ENCODE measurements at places on chromosomes 16 and 17.

DNA sequence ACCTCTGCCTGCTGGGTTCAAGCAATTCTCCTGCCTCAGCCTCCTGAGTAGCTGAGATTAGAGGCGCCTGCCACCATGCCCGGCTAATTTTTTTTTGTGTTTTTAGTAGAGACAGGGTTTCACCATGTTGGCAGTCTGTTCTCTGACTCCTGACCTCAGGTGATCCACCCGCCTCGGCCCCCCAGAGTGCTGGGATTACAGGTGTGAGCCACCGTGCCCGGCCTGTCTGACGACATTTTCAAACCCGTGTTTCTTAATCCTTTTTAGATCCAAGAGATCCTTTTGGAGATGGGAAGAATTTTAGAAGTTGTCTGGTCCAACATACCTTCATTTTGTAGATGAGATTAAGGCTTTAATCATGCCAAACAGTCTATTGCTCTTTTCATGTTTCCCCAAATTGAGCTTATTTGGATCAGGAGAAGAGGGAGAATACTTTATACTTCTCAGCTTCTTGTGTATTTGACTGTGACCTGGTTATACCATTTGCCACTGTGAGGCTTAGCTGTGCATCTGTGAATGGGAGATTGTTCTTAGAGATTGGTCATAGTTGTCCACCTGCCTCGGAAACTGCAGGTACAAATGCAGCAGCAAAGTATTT, 25.8 kb downstream of the USP10 start:
- DNase-seq, result no peak

DNA sequence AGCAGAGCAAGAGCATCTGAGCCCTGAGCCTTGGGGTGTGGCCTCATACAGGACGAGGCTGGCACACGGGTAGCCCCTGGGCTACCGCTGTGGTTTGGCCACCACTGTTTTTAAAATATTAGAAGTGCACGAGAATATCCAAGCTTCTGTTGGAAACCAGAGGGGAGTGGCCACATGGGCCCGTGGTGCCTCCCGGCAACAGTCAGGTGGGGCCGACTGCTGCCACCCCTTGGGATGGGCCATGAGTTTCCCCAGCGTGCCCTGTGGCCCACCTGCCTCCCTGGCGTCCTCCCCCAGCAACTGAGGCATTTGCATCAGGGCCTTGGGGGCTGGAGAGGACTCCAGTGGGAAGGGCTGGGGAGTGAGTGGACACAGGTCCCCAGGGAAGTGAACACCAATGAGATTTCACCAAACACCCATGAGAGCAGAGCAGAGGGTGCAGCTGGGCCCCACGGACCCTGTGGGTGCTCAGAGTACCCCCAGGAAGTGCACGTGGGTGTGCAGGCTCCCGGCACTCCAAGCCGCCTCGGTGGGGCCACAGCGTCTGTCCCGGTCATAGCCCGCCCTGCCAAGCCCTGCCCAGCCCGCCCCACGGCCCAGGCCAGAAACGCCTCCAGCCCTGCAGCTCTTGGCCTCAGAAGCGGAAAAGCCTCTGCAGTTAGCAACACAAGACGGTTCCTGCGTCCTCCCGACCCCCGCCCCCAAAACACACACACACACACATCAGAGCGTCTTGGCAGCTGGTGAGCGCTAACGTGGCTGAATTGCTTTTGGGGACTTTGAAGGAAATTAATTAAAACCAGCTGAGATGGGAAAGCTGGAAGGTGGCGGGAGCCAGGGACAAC, 22.7 kb downstream of the ZNF469 start:
- DNase-seq, result no peak

DNA sequence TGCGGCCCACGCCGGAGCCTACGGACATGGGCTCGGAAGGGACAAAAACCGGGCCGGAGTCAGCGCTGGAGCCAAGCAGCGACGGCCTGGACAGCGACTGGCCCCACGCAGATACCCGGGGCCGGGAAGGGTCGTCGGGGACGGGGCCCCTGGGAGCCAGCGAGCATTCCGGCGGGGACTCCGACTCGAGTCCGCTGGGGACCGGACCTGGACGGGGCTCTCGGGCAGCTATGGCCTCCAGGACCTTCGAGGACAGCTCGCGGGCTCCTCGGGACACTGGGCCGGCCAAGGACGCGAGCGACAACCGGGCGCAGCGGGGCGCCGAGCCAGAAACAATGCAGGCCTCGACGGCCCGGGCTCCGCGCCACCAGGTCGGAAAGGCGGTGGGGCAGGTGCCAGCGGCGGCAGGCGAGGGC, 1.0 kb downstream of the MYO15B start:
- no peak for DNase-seq

GRCh38 chr17:4764595-4764994, 7.1 kb upstream of the TM4SF5 start:
- DNase-seq, result no peak

GRCh38 chr17:19275457-19276127, 38.4 kb downstream of the EPN2 start:
- no peak for DNase-seq

DNA sequence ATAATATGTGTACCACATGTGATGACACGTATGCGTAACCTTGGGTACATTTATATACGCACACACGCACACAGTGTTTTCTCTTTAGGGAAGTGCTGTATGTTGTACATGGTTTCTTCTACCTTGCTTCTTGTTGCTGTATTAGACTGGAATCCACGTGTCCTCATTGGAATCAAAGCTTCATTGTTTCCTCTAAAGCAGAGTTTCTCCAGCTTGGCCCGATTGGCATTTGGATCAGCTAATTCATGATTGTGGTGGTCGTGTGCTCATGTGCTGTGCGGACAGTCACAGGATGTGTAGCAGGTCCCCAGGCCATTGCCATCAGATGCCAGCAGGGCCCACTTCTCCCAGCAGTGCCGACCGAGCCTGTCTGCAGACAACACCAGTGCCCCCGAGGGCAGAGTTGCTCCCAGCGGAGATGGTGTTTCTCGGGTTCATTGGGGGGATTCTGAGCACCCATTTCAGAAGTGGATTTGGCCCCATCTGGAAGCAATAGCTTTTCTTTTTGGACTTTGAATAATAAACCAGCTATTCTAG, 148.4 kb downstream of the RPTOR start:
- no peak for DNase-seq

GRCh38 chr17:73343168-73343634, 31.4 kb upstream of the CDC42EP4 start:
- no peak for DNase-seq

GRCh38 chr16:81204798-81205680, 33.5 kb upstream of the BCO1 start:
- DNase-seq, result no peak

DNA sequence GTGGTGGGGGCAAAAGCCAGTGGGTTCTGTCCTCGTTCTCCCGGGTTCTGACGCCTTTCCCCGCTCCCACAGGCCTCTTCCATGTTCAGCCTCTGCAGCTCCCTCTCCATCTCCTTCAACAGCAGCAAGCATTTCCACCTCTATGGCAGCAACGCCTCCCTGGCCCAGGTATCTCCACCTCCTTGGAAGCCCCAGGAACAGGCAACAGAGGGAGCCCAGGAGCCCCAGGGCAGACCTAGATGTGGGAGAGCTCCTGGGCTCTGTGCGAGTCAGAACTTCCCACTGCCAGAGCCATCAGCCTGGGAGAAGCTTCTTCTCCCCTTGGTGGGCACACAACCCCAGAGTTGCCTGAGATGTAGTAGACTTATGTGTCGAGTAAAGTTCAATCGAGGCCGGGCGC, 7.8 kb downstream of the ZNF768 start:
- no peak for DNase-seq

DNA sequence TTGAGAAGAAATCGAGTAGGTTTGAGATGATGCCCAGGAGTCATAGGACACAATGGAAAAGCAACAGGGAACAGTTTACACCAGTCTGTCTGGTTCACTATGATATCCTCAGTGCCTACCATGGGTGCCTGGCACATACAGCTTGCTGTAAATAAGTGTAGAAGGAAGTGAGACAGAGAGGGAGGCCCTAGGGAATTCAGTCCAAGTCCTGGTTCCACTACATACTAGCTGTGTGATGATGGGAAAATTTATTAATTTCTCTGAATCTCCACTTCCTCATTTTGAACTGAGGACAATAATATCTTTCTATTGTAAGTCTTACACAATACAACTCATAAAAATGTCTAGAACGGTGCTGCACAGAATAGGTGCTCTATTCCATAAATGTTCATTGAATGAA, 53.3 kb upstream of the LYRM9 start:
- DNase-seq, result no peak

DNA sequence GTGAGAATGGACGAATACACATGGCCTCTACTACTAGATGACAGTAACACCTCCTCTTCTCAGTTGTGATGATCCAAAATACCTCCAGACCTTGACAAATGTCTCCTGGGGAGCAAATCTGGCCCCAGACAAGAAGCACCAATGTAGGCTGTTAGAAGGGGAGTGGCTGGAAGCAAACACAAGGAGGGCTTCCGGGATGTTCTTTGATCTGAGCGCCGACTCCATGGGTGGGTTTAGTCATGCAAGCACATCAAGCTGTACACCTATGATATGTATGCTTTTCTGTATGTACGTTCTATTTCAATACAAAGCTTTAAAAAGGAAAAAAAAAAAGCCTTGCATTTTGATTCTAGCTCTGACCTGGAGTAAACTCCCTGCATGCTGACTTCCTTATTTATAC, 61.4 kb downstream of the ARHGAP17 start:
- DNase-seq, result no peak

GRCh38 chr17:28469376-28469775, 4.1 kb upstream of the SLC13A2 start:
- no peak for DNase-seq

- no peak for DNase-seq
Observed at GRCh38 chr17:45578516-45579455, 88.3 kb upstream of the PLEKHM1 start.

DNA sequence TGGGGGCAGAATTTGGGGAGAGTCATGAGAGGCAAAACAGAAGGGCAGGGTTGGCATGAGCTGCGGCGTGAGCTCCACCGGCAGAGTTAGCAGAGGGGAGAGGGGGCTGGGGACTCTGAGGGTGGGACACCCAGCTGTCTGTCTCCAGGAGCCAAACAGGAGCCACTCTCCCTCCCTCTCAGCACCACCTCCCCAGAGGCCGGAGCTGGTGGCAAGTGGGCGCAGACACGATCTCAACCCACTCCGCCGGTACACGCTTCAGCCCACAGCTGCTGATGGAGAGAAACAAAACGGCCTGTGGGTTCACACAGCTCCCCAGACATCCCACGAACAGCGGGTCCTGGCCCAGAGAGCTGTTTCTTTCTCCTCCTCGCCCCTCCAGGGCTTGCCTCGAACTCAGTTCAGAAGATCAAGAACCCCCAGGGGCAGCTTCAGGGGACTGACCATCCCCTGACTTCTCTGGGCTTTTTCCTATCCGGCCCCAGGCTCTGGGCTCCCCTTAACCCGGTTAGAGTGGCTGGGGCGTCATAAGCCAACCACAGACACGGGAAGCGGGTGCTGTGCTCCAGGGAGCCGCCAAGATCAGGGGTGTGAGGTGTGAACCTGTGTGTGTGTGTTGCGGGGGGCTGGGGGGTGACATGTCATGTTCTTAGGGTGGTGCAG, 7.6 kb downstream of the RHBDF2 start:
- no peak for DNase-seq

DNA sequence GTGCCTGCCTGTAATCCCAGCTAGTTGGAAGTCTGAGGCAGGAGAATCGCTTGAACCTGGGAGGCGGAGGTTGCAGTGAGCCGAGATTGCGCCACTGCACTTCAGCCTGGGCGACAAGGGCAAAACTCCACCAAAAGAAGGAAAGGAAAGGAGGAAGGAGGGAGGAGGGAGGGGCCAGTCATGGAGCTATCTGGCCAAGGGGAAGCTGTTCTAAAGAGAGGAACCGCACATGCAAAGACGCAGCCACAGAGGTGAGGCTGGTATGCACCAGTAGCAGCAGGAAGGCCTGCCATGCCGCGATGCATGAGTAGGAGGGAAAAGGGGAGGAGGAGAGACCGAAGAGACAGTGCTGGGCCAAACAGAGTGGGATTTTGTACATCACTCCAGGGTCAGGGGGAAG, 35.9 kb downstream of the HSBP1 start:
- no peak for DNase-seq

DNA sequence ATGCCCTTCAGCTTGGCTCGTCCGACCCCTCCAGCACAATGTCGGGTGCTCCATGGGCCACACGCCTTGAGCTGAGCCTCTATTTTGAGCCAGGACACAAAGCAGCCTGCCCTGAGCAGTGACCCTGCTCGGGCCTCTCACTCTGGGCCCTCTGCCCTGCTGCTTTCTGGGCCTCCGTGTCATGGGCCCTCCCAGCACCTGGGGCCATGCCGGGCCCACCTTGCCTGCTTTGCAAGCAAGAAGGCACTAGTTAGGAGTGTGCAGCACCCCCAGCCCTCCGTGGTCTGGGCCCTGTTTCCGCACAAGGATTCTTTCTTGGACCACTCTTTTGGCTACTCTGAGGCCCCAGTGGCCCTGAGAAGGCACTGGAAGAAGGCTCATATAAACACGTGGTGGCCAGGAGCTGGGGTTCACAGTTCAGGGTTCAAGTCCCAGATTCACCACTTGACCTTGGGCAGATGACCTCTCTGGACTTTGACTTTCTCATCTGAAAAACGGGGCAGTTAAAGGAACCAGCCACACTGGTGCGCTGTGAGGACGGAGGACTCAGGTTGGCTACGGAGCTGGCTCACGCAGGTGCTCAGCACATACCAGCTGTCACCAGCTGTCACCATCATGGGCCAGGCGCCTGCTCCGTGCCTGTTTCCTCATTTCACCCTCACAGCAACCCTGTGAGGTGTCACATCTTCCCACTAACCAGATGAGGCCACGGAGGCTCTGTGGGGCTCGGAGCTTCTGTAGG, 166.0 kb upstream of the GSE1 start:
- DNase-seq, result no peak

All from NCI-H187 (cell line).